ENCODE measurements at places on chromosomes 5 and 9.

DNA sequence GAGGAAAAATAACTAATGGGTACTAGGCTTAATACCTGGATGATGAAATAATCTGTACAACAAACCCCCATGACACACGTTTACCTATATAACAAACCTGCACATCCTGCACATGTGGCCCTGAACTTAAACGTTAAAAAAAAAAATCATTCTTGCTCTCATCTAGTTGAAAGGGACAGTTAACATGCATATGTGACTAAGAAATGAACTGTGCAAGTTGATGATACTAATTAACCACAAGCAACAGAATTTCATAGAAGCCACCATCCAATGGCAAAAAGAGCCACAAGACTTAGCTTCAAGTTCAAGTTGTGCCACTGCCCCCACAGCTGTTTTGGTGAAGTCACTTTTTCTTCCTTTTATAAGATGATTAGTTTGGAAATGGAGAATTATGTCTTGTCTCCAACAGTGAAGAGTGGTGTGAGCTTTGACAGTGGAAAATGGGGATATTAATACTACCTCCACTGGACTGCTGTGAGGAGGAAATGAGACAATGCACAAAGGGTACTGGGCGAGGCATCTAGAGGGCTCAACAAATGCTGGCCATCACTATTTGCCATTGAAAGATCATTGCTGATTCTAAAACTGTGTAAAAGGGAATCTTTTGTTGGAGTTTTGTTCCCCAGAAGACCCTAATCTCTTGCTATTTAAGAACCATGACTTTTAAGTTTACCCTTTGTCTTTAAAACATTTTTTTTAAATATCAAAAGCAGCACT is 202.1 kb downstream of the EBF1 start:
- no peak for DNase-seq

DNA sequence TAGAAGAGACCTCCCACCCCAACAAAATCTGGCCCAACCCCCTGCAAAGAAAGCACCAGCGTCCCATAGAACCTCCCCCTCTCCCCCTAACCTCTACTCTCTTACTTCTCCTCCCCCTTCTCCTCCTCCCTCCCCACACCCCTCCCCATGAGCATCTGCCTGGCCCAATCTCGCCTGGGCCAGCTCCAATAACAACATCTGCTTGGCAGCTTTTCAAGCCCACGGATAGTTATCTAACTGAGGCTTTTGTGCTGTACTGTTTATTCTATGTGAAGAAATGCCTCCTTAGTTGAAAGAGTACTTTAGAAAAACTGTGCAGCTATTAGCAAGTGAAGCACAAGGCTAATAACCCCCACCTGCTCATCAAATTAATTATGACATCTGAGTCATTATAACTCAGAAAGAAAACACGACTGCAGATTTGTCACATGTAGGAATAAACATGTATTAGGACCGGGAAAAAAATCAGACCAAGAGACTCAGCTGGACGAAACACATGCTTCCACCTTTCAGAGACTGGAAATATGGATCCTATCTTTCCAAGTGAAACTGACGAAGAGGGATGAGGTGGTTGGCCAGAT is 42.8 kb downstream of the NFIB start:
- DNase-seq = no peak

- DNase-seq = no peak
Observed at GRCh38 chr5:171336521-171337209, 27.6 kb downstream of the TLX3 start.

- DNase-seq = no peak
Observed at GRCh38 chr5:158456756-158457155, 597.8 kb upstream of the CLINT1 start.

DNA sequence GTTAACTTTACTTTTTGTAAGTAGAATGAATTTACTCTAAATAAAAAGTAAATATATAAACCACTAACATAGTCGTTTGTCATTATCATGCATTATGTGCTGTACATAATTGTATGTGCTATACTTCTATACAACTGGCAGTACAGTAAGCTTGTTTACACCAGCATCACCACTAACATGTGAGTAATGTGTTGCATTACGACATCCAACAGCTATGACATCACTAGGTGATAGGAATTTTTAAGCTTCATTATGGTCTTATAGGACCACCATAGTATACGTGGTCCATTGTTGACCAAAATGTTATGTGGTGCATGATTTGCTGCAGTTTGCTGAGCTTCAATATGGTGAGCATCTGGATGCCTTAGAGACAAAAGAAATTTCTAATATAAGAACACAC is 819.1 kb upstream of the GRAMD2B start:
- no peak for DNase-seq

GRCh38 chr5:146828385-146828784 is 50.2 kb downstream of the PPP2R2B start:
- no peak for DNase-seq

DNA sequence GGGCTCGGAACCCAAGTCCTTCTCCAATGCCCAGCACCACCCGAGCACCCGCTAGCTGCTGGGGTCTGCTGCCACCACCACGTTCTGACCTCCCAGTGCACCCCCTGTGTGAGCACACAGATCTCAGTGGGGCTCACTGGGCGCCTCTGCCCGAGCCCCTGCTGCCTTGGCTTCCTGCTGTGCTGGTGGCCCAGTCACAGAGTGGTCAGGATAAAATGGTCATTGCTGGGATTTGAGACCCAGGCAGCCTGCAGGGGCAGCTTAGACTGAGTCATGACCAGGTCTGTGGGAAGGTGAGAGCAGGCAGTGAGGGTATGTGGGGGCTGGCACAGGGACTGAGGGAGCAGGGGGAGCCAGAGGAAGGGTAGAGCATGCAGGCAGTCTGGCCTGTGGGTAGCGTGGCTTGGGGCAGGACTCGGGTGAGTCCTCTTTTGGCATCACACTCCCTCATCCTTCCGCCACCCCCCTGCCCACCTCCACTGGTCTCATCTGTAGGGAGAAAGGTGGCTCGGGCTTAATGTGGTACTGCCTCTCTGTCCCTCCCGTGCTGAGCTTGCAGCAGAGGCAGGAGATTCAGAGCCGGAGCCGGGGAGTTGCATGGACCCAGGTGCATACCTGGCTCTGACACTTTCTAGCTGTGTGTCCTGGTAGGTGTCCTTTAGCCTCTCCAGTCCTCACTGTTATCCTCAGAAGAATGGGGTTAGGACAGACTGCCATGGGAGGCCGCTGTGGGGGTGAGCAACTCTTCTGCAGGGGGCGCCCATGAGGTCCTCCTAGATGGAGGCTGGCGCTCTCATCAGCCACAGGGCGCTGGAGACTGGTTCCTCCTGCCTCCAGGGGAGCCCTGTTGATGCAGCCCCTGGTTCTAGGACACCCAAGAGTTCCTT is 32.1 kb downstream of the USP20 start:
- DNase-seq = no peak

DNA sequence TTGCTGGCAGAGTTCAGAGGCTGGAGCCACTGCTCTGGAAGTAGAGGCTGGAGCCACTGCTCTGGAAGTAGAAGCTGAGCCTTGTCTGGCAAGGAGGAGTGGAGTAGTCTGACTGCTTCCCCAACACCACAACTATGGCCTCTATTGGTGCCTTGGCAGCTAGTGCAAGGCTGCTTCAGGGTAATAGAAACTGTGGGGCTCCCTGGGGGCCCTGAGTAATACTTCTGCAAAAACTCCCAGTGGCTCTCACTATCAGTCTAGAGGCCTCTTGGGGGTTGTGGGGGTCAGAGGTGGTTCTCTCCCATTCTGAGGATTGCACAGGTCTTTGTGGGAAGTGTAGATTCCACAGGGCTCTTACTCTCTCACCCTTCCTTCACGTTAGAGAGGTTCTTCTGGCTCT is 629.0 kb upstream of the PTPRD start:
- no peak for DNase-seq

- DNase-seq = no peak
Observed at GRCh38 chr9:110967196-110967595, 71.1 kb downstream of the LPAR1 start.

DNA sequence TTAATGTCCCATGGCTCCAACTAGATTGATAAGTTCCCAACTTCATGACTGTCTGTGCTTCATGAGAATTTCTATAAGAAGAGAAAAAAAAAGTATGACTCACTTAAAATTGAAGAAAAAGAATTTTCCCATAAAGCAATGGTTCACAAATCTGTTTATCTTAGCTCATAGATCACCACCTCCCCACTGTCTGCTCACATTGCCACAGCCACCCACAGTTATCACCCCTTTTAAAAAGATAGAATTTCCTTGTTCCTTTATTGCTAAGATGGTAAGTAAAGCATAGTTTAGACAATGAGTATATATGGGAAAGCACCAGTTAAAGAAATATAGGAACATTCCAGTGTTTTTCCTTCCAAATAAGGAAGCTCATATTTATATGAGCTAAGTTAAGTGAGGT is 67.1 kb downstream of the ALDH7A1 start:
- DNase-seq = no peak

GRCh38 chr5:117131048-117131679 is 556.5 kb upstream of the SEMA6A start:
- no peak for DNase-seq

DNA sequence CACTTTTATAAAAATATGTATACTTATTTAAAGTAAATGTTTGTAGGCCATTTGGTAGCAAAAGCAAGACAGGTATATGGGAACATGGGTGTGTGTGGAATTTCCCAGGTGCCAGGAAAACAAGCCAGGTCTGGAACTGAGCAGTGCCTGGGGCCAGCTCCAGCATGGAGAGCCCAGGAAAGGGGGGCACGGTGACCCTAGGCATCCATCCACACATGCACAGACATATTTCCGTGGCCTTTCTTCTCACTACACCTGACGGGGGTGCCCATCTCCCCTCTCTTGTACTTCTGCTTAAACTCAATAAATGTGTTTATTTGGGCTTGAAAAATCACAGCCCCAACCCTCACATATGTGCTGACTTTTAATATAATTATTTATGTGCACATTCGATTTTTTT is 31.2 kb upstream of the CXCL14 start:
- DNase-seq = no peak

DNA sequence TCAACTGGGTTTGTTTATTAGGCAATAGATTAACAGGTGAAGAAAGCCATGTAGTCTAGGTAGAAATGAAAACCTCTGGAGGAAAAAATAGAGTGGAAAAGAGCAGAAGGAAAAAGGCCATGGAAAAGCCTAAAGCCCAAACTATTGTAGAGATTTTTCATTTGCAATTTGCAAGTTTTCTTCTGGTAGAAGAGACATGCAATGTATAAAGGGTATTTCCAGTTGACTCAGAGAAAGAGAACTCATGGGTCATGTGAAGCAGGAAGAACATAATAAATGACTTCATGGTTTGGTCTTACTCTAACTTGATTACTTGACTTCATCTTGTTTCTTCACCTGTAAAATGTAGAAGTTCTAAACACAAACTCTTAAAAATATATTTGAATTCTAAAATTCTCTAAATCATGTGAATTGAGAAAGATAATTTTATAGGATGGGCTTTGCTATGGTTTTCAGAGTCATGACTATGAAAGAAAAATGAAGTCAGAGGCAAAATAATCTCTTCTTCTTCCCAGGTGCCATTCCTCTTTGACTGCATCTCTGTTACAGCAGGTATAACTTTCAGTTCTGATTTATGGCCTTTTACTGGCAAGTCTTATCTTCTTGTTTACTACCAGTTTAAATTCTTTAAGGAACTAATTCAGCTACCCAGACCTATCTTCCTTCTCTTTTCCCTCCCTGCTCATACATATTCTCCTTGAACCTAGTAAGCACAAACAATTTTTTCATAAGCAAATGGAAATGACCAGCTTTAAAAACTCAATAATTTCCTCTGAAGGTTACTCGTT is 47.7 kb upstream of the TMC1 start:
- no peak for DNase-seq

DNA sequence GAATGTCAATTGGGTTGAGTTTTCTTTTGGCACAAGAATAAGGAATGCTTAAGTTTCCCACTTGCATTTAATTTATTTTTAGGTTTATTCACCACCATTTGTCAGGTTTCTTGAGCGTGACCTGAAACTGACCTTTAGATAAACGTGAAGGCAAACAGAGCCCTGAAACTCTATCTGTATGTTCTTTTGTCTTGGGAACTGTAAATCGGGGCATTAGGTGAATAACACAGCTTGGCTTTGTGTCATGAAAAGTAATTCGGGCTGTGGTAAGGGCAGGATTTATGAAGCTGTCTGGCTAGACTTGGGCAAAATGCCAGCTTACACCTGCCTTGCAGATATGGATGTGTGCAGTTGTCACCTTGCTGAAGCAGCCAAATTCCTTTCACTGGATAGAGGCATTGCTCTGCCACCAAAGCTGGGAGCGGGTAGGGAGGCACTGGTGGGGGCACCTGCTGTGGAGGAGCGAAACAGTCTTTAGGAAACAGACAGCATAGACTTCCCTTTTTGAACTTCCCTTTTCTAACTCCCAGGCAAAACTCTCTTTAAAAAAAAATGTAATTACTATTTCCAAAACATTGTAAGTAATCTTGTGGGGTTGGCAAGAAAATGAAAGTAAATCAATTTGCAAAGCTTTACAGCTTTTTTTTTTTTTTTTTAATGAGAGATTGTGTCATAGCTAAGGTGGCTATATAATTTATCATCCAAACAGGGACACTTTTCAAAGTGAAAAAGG is 545.2 kb downstream of the CSNK1G3 start:
- DNase-seq = peak; percentile 85

- DNase-seq = no peak
Observed at GRCh38 chr5:150129813-150130492, 25.7 kb downstream of the PDGFRB start.

DNA sequence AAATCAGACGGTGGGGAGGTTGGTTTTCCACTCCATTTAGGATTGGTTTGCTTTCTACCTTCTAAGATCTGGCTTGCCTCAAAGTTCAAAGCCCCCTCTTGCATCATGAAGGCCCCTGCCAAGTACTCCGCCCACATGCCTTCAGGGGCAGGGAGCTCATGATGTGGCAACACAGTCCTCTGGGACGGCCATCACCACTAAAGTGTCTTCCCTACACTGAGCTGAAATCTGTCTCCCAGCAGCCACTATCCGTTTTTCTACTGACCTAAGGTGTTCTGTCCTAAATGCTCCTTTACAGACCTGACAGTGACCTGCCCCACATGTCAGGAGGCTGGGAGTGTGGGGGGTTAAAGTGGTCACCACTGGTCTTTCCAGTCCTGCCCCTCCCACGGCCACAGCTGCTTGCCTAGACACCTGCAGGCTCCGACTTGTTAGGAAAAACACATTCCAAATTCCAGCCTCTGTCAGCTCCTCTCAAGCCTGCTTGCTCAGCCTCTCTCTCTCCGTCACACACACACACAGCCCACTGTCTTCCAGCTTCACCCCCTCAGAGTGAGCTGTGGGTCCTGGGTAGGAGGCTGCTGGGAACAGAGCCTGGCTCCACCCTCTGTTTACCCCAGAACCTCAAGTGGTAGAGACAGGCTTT is 44.9 kb downstream of the SHB start:
- DNase-seq = no peak

DNA sequence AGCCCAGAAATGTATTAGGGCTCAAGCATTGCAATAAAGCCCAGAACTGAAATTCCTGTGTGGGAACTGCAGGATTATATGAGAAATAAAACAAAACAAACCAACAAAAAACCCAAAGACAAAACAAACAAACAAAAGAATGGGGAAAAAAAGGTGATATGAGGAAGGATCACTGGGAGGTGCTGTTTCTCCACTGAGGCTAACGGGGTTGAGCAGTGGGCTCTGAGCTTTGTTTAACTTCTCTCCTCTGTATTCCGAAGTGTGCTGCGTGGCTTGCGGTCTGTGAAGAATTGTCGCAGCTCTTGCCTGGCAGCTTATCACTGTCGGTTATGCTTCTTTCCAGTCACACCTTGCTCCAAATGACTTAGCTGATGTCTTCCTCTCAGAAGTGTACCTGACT is 106.3 kb downstream of the TENT4A start:
- DNase-seq = no peak

- DNase-seq = no peak
Observed at GRCh38 chr5:83745816-83746215, 25.2 kb upstream of the HAPLN1 start.

GRCh38 chr5:145586661-145587307 is 248.4 kb downstream of the PRELID2 start:
- DNase-seq = no peak
